Suprapubic skin (tissue), 4 donors: ENCODE measurements at places on chromosomes 1 and 21.

- DNase-seq, result peak; percentile 71
- H3K27me3 ChIP-seq, result no peaks in the 10 kb centered on the region
- peaks cover 32% of the 10 kb centered on the region for H3K4me1 ChIP-seq
- no peak overlapping the region for H3K4me3 ChIP-seq
Measured at GRCh38 chr1:1683104-1683905, 9.3 kb downstream of the SLC35E2B start.

DNA sequence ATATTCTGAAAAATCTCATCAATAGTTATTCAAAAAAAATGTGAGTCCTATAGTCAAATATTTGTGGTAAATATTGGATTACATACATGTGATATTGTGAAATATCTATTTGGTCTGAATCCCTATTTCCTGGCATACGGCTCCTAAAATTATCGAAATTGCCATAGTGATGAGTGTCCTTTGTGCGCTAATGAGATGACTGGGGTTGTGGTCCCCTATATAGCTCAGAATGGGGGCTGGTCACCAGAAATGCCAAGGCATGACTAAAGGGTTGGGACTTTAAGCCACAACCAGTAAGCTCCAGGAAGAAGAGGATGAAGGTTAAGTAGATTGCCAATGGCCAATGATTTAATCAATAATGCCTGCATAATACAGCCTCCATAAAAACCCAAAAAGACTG is 610.2 kb upstream of the CHRM3 start:
- H3K36me3 ChIP-seq, result no peaks in the 10 kb centered on the region
- H3K4me3 ChIP-seq, result no peak overlapping the region
- no peak for DNase-seq
- no peaks in the 10 kb centered on the region for H3K4me1 ChIP-seq
- no peaks in the 10 kb centered on the region for H3K27me3 ChIP-seq
- no peak overlapping the region for H3K27ac ChIP-seq

- H3K4me3 ChIP-seq, result peak overlapping the region; percentile 64
- DNase-seq, result no peak
- no peak overlapping the region for H3K27ac ChIP-seq
- peaks cover 28% of the 10 kb centered on the region for H3K4me1 ChIP-seq
Measured at GRCh38 chr1:103525114-103525606, 339 bp upstream of the RNPC3 start.

DNA sequence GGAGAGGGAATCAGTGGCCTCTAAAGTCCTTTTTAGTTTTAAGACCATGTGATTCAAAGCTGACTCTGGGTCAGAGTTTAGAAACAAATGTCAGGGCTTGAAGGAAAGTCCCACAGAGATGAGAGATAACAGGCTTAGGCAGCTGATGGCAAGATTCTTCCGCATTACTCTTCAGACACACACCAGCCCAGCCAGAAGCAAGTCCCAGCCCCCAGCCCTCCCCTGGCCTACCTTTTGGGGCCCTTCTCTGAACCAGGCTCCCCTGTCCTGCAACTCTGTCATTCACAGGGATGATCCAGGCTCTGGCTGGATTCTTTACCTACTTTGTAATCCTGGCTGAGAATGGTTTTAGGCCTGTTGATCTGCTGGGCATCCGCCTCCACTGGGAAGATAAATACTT is 13.1 kb upstream of the CASQ1 start:
- H3K36me3 ChIP-seq, result no peaks in the 10 kb centered on the region
- H3K4me1 ChIP-seq, result no peaks in the 10 kb centered on the region
- H3K4me3 ChIP-seq, result no peak overlapping the region
- no peak overlapping the region for H3K27ac ChIP-seq
- DNase-seq, result no peak
